ENCODE measurements at places on chromosomes 7 and 10.

GRCh38 chr7:22208799-22209198 lies 148.2 kb downstream of the RAPGEF5 start:
- DNase-seq, result no peak

DNA sequence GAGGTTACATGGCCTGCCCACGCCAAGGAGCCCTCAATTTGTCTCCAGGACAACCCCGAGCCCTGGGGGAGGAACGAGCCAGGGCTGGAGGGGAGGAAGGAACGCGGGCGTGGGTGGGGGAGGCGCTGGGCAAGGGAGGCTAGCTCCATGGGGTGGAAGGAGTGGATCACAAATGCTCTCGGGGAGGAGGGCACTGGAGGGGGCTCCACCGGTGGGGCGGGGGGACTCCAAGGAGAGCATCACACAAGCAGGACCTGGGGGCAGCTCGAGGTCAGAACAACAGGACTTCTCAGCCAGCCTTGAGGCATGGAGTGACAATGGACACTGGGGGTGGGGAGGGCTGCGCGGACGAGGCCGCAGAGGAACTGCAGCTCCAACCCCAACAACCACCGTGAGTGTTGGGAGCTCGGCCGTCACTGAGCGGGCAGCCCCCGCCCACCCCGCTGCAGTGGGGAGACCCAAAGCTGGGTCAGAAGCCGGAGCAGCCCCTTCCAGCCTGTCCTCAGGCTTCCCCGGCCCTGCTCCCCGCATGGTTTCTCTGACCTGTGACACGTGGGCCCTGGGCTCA lies 41.1 kb downstream of the STK32C start:
- DNase-seq, result no peak

DNA sequence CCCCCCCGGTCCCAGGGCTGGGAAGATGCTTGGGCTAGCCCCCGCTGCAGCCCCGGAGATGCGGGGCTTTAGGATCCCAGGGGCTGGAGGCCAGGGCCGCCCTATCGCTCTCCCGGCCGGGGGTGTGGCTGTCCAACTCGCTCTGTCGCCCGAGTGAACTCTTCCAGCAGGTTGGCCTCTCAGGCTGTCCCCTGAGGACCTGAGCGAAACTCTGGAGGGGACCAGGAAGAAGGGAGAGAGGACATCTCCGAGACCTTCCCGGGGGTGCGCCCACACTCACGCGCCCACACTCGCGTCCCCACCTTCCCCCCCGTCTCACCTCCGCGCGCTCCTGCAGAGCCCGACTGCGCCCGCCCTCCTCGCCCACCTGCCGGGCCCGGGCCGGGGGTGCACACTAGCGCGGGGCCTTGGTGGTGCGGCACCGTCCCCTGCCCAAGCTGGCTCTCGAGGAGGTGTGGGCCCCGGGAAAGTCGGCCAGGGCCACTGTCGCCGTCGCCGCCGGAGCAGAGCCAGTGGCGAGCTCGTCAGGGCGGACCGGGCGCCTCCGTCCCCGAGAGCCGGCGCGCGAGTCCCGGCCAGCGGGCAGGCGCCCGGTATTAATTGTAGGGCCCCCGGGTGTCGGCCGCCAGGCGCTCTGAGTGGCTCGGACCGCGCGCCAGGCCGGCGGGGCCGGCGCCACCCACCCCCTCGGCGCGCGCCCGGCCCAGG lies 101.7 kb upstream of the SVIL start:
- DNase-seq, result no peak

GRCh38 chr10:119541046-119541445 lies 1.5 kb downstream of the RGS10 start:
- DNase-seq, result no peak

DNA sequence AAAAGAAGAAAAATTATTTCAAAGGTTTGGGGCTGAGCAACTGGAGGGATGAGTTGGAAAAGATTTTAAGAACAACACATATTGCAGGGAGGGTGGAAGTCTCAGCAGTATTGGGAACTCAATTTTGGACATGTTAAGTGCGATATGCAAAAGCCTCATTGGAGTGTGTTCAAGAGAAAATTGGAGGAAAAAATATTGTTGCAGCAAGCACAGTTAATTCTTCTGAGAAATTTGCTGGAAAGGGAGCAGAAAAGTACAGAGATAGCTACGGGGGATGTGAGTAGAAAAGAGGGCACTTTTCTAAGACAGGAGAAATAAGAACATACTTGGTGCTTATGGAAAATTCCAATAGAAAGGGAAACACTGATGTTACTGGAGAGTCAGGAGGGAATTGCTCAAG lies 59.8 kb upstream of the MAGI2 start:
- no peak for DNase-seq

- no peak for DNase-seq
These were observed 72.5 kb upstream of the GPR158 start for GRCh38 chr10:25102147-25102822.

- DNase-seq, result peak; percentile 43
These were observed 844 bp upstream of the KAT6B start for GRCh38 chr10:74825371-74826141.

GRCh38 chr7:16754856-16755317 lies 1.3 kb downstream of the TSPAN13 start:
- DNase-seq, result no peak

GRCh38 chr7:109694149-109695071 lies 1124.7 kb downstream of the DNAJB9 start:
- DNase-seq, result no peak

DNA sequence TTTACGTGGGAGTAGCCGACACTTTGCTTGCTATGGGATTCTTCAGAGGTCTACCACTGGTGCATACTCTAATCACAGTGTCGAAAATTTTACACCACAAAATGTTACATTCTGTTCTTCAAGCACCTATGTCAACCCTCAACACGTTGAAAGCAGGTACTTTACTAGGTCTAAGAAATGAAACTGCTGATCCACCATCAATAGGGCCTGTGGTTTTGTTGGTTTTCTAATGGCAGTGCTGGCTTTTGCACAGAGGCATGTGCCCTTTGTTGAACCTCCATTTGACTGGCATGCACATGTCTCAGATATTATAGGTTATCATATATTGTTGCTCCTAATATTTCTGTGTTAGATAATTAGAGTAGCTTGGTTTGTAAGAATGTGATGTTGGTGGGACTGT lies 123.8 kb downstream of the CFTR start:
- DNase-seq, result no peak

All from CD4-positive, alpha-beta T cell treated with Interleukin-4 for 4 hours (primary cell).